ENCODE measurements at places on chromosomes 4 and X.

- DNase-seq = no peak
Observed at GRCh38 chr4:123546573-123547060, 150.0 kb downstream of the SPRY1 start.

DNA sequence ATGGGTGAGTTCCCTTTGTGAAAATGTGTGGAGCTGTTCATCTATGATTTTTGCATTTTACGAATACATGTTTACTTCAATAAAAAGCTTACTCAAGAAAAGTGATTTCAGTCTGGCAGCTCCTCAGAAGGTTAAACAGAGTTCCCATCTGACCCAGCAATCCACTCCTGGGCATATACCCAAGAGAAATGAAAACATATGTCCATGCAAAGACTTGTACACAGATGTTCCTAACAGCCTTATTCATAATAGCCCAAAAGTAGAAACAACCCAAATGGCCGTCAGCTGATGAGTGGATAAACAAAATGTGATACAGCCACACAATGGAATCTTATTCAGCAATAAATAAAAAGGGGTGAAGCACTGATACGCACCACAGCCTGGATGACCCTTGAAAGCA, 20.8 kb downstream of the CLCN4 start:
- no peak for DNase-seq

- peak; percentile 69 for DNase-seq
Observed at GRCh38 chrX:49303346-49303745, at the start of gene GAGE10. TSS of gene GAGE10 (plus strand) at chrX:49303646. CDS start at chrX:49304860, 1,214 bp downstream.

DNA sequence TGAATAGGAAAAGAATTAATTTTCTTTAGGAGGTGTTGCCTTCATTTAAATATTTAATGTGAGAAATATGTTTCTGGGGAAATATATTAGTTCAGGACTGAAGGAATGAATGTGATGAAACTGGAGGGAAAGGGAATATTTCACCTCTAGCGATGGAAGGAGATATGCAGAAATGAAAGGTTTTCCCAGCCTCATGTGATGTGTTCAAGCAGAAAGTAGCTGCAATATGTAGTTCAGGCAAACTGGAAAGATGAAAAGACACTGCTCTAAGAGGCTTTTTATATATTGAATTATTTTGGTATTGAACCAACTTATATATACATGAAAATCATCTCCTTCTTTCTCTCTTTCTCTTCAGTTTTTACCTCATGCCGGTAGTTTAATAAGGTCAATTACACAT, 3.4 kb downstream of the GRID2 start:
- no peak for DNase-seq

DNA sequence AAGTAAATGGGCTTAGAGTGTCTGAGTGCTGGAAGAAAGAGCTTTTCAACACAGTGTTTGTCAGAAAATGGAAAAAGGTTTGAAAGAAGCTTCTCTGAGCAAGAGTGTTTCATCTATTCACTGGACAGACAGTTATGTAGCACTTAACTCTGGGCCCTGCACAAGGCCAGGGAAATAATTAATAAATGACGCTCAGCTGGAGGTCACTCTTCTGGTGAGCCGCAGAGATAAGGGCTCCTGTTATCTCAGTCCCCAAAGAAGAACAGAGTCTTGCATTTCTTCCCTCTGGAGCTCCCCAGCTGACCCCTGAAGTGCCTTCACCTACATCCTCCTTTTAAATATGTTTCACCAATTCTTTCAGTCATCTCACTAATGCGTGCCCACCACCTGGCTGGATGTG, 90.4 kb downstream of the SLC16A2 start:
- no peak for DNase-seq

DNA sequence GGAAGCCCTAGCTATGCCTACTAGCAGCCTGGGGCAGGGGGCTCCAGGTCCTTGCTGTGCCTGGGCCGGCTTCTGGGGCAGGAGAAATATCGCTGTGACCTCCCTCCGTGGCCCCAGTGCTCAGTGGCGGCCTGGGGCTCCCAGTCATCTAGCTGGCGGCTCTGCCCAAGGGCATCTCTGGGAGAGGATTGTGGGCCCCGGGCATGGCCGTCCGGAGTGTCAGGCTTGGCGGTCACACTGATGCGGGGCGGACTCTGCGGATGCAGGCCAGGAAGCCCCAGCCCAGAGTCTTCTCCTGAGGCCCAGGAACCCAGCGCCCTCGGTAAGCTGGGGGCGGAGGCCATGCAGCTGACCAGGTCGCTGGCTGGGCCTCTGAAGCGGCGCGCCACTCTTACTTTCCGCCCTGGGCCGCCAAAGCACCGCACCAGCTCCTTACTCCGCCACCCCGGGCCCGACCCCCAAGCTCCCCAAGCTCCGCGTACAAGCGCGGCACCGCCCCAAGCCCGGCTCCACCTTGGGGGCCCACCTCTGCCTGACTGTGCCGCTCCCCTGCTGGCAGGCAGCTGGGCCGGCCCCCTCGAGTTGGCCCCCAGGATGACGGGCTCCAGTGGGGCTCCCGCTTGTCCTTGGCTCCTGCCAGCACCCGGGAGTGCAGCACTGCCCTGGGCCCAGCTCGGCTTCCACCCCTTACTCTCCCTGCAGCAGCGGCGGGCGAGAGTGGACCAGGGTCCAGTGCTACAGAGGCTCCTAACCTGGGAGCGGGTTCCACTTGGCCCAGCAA, 720.0 kb downstream of the PCDH18 start:
- DNase-seq = peak; percentile 81

GRCh38 chr4:35867057-35867456, 377.3 kb downstream of the ARAP2 start:
- DNase-seq = no peak

- no peak for DNase-seq
Observed at GRCh38 chr4:89243733-89244252, 63.8 kb downstream of the GPRIN3 start.

DNA sequence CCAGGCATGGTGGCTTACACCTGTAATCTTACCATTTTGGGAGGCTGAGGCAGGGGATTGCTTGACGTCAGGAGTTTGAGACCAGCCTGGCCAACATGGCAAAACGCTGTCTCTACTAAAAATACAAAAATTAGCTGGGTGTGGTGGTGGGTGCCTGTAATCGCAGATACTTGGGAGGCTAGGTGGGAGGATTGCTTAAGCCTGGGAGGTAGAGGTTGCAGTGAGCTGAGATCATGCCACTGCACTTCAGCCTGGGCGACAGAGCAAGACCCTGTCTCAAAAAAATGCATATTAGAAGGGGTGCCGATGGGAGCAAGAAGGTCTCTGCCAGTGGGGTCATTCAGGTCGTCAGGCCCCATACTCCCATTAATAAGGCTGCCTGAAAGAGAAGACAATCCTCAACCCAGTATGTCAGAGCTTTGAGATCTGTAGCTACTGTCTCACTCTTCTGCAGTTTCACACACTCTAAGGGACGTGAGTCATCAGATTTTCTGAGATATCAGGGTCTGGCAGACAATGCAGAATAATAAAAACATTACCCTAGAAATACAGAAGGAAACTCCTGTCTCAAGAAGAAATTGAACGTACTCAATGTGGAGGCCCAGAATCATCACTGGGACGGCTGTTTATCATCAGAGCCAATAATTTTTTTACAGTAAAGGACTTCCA, 176.7 kb upstream of the FAT1 start:
- no peak for DNase-seq
